ENCODE measurements at places on chromosomes 12 and 14. TPM values are rescaled to one million over a fixed set of nuclear protein-coding genes. Genes with fewer than 3 reads are reported as not detected.

TAS2R43 gene
- 0.42 TPM for total RNA-seq

ANO2 gene
- not detected for total RNA-seq

ATL1 gene
- 0.81 TPM for total RNA-seq

TPPP2 gene
- not detected for total RNA-seq

TRHDE gene
- total RNA-seq, result not detected

PPFIA2 gene
- total RNA-seq, result not detected

IL26 gene
- total RNA-seq, result 1.00 TPM
